ENCODE measurements at places on chromosomes 1 and 21.

DNA sequence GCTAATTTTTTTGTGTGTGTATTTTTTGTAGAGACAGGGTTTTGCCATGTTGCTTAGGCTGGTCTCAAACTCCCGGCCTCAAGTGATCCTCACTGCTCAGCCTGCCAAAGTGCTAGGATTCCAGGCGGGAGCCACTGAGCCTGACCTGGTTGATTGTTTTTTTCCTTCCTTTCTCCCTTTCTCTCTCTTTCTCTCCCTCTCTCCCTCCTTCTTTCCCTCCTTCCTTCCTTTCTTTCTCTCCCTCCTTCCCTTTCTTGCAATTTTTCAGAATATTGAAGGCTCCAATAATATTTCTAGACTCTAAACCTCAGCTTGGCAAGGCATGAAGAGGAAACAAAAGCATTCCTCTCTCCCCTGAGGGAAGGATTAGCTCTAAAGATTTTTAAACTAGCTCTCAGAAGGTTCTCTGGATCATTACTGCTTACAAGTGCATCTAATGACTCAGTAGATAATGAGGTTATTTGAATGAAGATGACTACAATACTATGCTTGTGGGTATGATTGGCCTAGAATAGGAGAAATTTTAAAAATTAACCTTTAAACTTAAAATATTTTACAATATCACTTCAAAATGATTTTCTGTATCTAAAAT lies 68.5 kb upstream of the GADD45A start:
- DNase-seq, result no peak

DNA sequence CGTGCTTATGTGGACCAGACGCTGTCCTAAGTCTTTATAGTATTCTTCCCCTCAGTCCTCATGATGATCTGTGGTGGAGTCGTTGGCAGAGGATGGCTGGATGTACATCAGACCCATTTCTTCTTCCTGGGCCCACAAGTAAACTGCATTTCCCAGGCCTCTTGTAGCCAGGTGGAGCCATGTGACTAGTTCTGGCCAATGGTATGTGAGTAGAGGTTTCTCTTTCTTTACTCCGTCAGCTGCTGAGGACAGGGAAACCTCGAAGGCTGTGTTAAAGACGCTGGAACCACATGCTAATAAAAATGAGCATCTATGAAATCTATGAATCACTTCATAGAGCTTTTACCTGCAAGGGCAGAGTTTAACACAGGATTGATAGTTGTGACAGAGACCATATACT lies 18.7 kb upstream of the ZNF362 start:
- no peak for DNase-seq

- DNase-seq, result no peak
Observed at GRCh38 chr21:37435711-37436110, 69.1 kb downstream of the DYRK1A start.

- no peak for DNase-seq
Observed at GRCh38 chr1:154179946-154180687, 11.8 kb downstream of the TPM3 start.

GRCh38 chr1:33171977-33172813 lies 9.6 kb downstream of the TRIM62 start:
- DNase-seq, result no peak

- DNase-seq, result no peak
Observed at GRCh38 chr1:202248861-202249260, 55.3 kb downstream of the LGR6 start.

GRCh38 chr1:162210196-162210595 lies 140.7 kb downstream of the NOS1AP start:
- DNase-seq, result no peak

DNA sequence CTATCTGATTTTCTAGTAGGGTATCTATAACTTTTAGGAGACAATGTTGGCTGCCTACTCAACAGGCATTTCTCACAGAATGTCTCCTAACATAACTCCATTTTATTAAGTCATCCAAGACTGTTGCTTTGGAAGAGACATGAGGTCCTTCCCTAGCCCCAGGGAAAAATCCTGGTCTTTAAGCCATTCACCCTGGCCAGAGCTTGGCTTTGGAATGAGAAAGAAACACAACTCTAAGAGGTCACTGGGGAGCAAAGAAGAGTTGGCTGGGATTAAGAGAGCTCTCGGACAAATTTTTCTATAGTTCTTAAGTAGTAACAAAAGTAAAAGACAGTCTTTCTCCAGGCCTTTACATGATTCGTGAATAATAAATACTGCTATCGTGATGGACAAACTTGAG lies 57.9 kb downstream of the PCNX2 start:
- no peak for DNase-seq

- DNase-seq, result no peak
Observed at GRCh38 chr1:8652467-8653046, 164.9 kb downstream of the RERE start.

DNA sequence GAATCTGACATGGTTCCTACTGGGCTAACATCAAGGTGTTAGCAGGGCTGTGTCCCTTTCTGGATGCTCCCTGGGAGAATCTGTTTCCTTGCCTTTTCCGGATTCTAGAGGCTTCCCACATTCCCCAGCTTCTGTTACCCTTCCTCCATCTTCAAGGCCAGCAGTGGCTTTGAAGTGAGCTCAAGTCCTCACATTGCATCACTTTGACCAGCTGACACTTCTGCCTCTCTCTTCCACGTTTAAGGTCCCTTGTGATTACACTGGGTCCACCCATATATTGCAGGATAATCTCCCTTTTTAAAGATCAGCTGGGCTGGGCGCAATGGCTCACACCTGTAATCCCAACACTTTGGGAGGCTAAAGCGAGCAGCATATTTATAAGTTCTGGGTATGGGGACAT lies 33.1 kb downstream of the CNST start:
- DNase-seq, result no peak

- no peak for DNase-seq
Observed at GRCh38 chr1:99964806-99965205, 5.0 kb upstream of the SLC35A3 start.

GRCh38 chr1:29508458-29509107 lies 272.3 kb downstream of the PTPRU start:
- DNase-seq, result no peak

GRCh38 chr1:241630005-241630404 lies 10.2 kb downstream of the CHML start:
- no peak for DNase-seq

DNA sequence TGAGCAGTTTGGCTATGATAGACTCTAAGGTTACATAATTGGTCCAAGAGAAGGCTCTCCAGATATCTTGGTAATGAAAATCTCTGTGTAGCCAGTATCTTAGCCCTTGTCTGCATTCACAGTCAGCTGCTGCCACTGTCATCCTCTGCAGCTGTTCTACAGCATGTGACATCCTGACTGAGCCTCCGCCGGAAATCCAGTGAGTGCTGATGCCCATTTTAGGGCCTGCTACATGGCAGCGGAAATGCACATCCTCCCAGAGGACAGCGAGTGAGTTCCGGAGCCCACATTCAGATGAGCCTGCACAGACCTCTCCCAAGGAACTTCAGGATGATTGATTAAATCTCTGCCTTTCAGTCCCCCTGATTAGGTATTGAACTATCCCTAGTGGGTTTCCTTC lies 237.1 kb downstream of the HHIPL2 start:
- DNase-seq, result no peak

DNA sequence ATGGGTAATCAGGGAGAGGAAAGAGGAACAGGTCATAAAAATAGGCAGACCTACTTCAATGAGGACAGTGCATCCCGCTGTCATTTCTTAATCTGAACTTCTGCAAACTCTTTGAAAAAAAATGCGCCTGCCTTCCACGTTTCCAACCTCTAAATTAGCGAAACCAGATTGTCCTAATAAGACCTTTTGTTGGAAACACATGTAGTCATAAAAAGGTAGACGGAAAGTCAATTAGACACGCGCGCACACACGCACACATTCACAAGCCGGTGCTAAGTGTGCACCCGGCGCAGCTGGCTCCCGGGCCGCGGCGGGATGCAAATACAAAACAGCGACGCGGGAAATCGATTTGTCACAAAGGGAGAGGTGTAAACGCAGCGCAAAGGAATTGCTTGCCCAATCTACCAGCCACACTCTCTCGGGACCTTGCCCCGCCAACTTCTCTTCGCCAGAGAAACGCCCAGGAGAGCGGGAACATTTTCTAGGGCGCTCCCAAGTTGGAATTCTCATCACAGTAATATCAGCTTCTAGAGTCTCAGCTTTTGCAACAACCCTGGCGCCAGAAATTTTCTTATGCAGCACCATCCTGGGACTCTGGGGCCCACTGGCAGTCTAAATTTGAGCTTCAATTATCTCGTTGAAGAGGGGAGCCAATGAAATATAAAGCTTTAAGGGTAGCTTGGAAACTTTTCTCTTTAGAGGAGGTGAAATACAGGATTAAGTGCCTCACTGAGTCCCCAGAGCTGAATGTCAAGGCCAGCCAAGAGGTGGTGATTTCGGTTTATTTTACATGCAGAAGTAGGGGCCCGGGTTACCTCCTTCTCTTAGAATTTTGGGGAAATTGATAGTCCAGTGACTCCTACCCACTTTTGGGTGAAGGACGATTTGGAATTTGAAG lies 4.5 kb downstream of the PRRX1 start:
- no peak for DNase-seq

DNA sequence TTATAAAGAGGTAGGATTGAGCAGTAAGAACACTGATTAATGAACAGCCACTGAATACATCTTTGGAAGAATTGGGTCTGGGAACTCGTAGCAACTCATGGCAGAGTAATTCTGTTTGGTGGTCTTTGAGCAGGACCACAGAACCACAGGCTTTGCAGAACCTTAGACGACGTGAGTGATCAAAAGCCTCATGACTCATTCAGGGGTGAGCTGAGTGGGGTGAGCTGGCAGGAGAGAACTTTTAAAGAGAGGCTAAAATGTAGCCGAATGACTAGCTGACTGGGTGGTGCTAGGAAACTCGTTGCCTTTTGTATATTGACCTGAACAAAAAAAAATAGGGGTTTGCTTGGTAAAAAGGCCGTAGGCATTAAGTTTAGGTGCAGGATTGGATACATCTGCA lies 313.8 kb downstream of the TGFB2 start:
- no peak for DNase-seq

- DNase-seq, result no peak
Observed at GRCh38 chr21:39313042-39313570, 326 bp downstream of the BRWD1 start.

GRCh38 chr1:248098529-248098928 lies 3.5 kb downstream of the OR2L13 start:
- no peak for DNase-seq

- no peak for DNase-seq
Observed at GRCh38 chr1:53583868-53584776, 124.9 kb downstream of the DMRTB1 start.

GRCh38 chr21:33070998-33071769 lies 1.2 kb downstream of the OLIG1 start:
- no peak for DNase-seq

DNA sequence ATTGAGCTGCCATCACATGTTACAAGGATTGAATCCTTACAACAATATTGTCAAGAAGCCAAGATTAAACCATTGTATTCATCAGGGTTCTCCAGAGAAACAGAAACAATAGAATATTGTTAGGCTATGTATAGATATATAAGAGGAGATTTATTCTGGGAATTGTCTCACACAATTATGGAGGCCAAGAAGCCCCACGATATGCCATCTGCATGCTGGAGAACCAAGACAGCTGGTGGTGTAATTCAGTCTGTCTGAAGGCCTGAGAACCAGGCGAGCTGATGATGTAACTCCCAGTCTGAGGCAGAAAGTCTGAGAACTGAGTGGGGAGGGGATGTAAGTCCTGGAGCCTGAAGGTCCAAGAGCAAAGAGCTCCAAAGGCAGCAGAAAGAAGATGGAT lies 14.5 kb upstream of the TTF2 start:
- DNase-seq, result no peak

DNA sequence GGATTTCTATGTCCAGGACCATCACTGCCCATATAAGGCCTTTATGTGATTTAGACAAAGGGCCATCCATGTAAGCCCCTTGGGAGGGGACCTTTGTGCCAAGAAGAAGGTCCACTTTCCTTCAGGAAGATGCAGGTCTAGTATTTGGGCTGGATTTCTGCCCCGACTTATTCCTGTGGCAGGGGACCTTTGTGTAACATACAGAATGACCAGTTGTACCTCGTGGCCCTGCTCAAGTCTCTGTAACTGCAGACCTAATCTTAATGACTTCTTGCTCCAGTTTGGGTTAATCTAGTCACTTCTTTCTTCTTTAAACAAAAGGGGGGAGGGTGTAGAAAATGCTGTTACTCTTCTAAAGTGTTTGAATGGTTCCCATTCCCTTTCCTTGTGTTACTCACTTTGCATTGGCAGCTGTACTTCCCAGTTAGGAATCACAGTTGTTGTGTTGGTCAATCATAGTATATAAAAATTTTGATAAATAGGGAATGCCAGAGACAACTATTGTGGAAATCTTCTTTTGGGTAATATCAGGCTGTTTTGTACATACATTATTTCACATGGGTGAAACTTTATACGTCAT lies 54.2 kb downstream of the MIGA1 start:
- no peak for DNase-seq

- DNase-seq, result no peak
Observed at GRCh38 chr1:183553764-183554163, 36.5 kb downstream of the NCF2 start.

- no peak for DNase-seq
Observed at GRCh38 chr21:39114871-39115575, 68.2 kb downstream of the PSMG1 start.

GRCh38 chr1:208024406-208024805 lies 113.5 kb upstream of the CD34 start:
- no peak for DNase-seq

DNA sequence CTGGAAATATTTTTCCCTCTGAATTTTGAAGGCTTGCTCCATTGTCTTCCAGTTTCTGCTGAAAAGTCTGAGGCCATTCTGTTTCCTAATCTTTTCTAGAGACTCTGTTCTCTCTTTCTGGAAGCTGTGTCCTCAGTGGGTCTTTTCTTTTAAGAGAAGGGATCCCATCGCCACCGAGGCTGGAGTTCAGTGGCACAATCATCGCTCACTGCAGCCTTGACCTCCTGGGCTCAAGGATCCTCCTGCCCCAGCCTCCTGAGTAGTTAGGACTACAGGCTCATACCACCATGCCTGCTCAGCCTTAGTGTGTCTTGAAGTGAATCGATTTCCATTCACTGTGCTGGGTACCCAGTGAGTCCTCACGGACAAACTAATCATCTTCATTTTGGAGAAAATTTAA lies 9.6 kb upstream of the LRP8 start:
- DNase-seq, result no peak

DNA sequence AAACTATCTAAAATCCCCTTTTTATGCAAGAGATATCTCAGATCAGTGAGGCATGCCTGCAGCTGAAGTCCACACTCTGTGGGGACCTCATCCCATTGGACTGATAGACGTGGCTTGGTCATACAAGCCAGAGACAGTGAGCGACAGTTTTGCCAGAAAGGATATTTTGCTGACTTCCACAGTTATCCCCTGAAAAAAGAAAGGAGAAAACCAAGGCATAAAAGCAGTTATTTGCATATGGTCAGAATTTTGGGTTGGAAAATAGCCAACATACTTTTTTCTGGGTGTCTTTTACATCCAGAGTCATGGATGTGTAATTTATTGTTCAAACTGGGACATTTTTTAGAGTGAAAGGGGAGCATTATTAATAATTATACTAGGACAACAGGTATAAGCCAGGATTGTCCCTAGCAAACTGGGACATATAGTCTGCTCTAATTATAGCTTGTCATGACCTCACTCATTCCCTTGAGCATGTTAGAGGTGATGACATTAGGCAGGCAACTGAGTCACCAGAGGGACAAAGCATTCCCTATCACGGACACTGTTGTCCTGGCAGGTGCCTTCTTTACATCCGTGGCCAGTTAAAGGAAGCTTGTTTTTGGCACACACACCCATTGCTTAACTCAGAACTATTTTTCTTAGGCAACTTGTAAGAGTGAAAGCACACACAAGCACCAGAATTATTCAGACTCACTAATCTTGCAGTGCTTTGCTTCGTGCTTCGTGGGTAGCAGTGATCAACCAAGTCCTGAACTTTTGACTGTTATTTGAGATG lies 65.5 kb downstream of the PRRX1 start:
- no peak for DNase-seq

Data from stimulated activated CD8-positive, alpha-beta memory T cell treated with anti-CD3 and anti-CD28 coated beads, Interleukin-4, amount 100 ng/mL, for 1 hour (primary cell).